ENCODE measurements at places on chromosomes 5 and 9. TPM values are rescaled to one million over a fixed set of nuclear protein-coding genes. Genes with fewer than 3 reads are reported as not detected.

Gene LRRC70
- 0.33 TPM for total RNA-seq

Gene SLC6A18
- not detected for total RNA-seq

Gene TAF11L10
- total RNA-seq = not detected

Gene SPATA31A3
- total RNA-seq = not detected

Gene MYOT
- total RNA-seq = 0.10 TPM

Gene ERAP2
- total RNA-seq = 31.6 TPM

Gene NME5
- total RNA-seq = not detected

Gene DBH
- total RNA-seq = not detected

Gene LEAP2
- 1.5 TPM for total RNA-seq

Gene LCN1
- not detected for total RNA-seq

Gene NR4A3
- 0.13 TPM for total RNA-seq

Gene TIFAB
- total RNA-seq = not detected

Gene ZNF782
- 11.1 TPM for total RNA-seq

Gene SCGB3A2
- not detected for total RNA-seq

Gene GTF3C5
- total RNA-seq = 159 TPM

Gene KIF4B
- not detected for total RNA-seq

Gene TRIP13
- total RNA-seq = 73.9 TPM

Gene C5
- total RNA-seq = 0.08 TPM

Gene GLIPR2
- 0.10 TPM for total RNA-seq

Gene SEMA6A
- 0.99 TPM for total RNA-seq

Gene NDST1
- 11.0 TPM for total RNA-seq

Gene PCDHA11
- not detected for total RNA-seq

Gene PCDHGA7
- not detected for total RNA-seq

Gene SPATA31C2
- total RNA-seq = not detected

Gene PCDHB8
- 0.16 TPM for total RNA-seq

Gene ANKRD18A
- total RNA-seq = 1.9 TPM

Gene FRMD3
- 0.03 TPM for total RNA-seq

Gene TNFSF8
- not detected for total RNA-seq

Gene PCDHB13
- total RNA-seq = 0.05 TPM

Gene GRAMD2B
- total RNA-seq = 4.0 TPM

Gene CD180
- total RNA-seq = not detected

Gene PCDHB16
- total RNA-seq = 0.05 TPM

Gene INSL6
- not detected for total RNA-seq

Gene PDE6A
- not detected for total RNA-seq

Gene WDR38
- total RNA-seq = not detected

Gene ADGRV1
- 0.42 TPM for total RNA-seq

Gene HAVCR2
- not detected for total RNA-seq

Measured in HT-29 (cell line).